ENCODE measurements at places on chromosomes 1 and 21. TPM values are rescaled to one million over a fixed set of nuclear protein-coding genes. Genes with fewer than 3 reads are reported as not detected.

The SLAMF6 gene
- total RNA-seq = 1.0 TPM

The FMO5 gene
- total RNA-seq = 6.0 TPM

The NBPF6 gene
- not detected for total RNA-seq

The IQGAP3 gene
- 1.0 TPM for total RNA-seq

The DIO1 gene
- not detected for total RNA-seq

The BTBD8 gene
- 9.7 TPM for total RNA-seq

The BLACAT1 gene
- not detected for total RNA-seq

The SPATC1L gene
- 19.2 TPM for total RNA-seq

The RIPPLY3 gene
- total RNA-seq = not detected

Data from adrenal gland (tissue), 19 donors.